Iris pigment epithelial cell (primary cell): ENCODE measurements at places on chromosomes 6 and 20.

DNA sequence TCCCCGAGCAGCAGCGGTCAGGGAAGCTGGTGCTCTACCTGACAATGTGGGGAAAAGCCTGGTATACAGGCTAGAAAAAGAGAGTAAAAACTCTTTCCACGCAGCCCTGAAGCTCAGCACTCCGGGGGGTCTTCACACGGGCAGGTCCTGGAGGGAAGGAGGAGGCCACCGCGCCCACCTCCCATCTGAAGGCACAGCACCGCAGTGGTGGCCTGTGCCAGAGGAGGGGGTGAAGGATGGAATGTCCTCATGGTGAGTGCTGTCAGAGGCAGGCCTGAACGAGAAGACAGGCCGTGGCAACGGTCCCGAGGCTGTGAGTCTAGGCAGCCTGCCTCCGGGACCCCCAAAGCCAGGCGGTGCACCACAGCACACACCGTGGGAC, 5.8 kb downstream of the SLC2A4RG start:
- DNase-seq = no peak

- no peak for DNase-seq
Measured at GRCh38 chr6:168297643-168298042, 21.9 kb downstream of the DACT2 start.

GRCh38 chr20:47969426-47969825, 184.1 kb upstream of the SULF2 start:
- no peak for DNase-seq

DNA sequence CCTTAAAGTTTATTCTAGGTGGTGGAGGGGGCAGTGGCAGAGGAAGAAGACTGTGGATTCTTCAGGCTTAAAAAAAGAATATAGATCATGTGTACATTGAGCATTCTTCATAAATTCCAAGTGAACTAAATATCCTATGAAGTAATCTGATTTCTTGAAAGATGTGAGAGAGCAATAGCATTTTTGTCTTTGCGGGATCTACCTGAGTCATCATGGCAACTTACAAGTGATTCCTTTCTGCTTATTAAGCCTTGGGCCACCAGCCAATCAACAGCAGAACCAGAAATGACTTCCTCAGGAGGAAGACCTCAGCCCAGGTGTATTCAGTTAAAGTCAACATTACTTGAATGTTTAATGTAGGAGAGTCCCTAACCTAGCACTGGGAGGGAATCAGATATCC, 756.9 kb downstream of the TFAP2A start:
- DNase-seq = peak; percentile 84
